ENCODE measurements at places on chromosomes 12 and 14.

DNA sequence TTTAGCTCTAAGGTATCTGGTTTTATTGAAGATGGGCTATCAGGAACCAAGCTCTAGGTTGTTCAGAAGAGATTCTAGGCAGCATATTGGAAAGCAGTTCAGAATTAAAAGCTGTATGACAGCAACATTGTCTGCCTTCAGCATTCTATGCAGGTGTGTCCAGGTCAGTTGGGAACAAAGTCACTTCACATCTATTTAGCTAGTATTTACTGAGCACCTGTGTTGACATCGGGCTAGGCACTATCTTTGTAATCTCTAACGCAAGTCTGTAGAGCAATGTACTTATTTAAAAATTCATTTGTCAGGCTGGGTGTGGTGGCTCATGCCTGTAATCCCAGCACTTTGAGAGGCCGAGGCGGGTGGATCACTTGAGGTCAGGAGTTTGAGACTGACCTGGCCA is 6.8 kb upstream of the EID3 start:
- no peaks in the 10 kb centered on the region for H3K27me3 ChIP-seq
- peaks cover 93% of the 10 kb centered on the region for H3K4me1 ChIP-seq
- H3K36me3 ChIP-seq, result peaks cover 26% of the 10 kb centered on the region
- no peak overlapping the region for H3K4me3 ChIP-seq
- no peak overlapping the region for H3K27ac ChIP-seq

- H3K4me1 ChIP-seq, result no peaks in the 10 kb centered on the region
- no peak overlapping the region for H3K4me3 ChIP-seq
- H3K36me3 ChIP-seq, result peaks cover 10% of the 10 kb centered on the region
- no peak overlapping the region for H3K27ac ChIP-seq
These were observed 18.5 kb downstream of the PPP2R5E start for GRCh38 chr14:63524537-63525155.

DNA sequence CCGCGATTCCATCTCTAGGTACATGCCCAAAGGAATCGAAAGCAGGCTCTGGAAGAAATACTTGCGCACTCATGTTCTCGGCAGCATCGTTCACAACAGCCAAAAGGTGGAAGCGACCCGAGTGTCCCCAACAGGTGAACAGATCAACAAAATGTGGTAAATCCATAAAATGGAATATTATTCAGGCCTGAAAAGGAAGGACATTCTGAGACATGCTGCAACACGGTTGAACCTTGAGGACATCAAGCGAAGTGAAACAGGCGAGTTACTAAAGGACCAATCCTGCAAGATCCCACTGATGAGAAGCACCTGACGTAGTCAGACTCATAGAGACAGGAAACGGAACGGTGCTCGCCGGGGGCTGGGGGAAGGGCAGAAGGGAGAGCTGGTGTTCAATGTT is 17.5 kb upstream of the DIO3 start:
- H3K4me3 ChIP-seq, result no peak overlapping the region
- no peak overlapping the region for H3K27ac ChIP-seq
- H3K27me3 ChIP-seq, result no peaks in the 10 kb centered on the region
- no peaks in the 10 kb centered on the region for H3K36me3 ChIP-seq
- no peak for DNase-seq

- no peak for DNase-seq
- H3K27me3 ChIP-seq, result no peaks in the 10 kb centered on the region
- no peaks in the 10 kb centered on the region for H3K36me3 ChIP-seq
- H3K4me1 ChIP-seq, result peaks cover 16% of the 10 kb centered on the region
- no peak overlapping the region for H3K27ac ChIP-seq
These were observed 45.3 kb upstream of the MTERF2 start for GRCh38 chr12:107032266-107032665.

GRCh38 chr12:47028981-47029708 is 50.3 kb upstream of the PCED1B start:
- no peaks in the 10 kb centered on the region for H3K27me3 ChIP-seq
- H3K4me1 ChIP-seq, result no peaks in the 10 kb centered on the region
- no peak overlapping the region for H3K4me3 ChIP-seq
- H3K27ac ChIP-seq, result no peak overlapping the region
- no peaks in the 10 kb centered on the region for H3K36me3 ChIP-seq
- DNase-seq, result no peak

DNA sequence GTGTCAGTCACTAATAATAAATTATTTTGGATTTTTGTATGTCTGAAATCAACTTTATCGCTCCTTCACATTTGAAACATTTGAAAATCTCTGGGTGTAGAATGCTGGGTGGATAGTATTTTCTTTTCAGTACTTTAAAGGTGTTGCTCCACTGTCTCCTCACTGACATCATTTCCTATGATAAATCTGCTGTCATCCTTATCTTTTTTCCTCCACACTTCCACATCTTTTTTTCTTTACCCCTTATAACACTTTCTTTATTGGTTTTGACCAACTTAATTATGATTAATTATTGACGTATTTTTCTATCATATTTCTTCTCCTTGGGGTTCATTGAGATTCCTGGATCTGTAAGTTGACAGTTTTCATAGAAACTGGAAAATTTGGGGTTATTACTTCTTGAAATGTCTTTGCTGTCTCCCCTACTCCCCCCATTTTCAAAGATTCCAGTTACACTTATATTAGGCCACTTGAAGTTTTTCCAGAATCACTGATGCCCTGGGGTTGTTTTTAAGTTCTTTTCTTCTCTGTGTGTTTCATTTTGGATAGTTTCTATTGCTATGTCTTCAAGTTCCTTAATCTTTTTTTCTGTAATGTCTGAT is 177.5 kb upstream of the DIO3 start:
- no peaks in the 10 kb centered on the region for H3K27me3 ChIP-seq
- no peaks in the 10 kb centered on the region for H3K4me1 ChIP-seq
- no peaks in the 10 kb centered on the region for H3K36me3 ChIP-seq
- H3K4me3 ChIP-seq, result no peak overlapping the region

GRCh38 chr12:115588131-115588530 is 689.4 kb downstream of the MED13L start:
- DNase-seq, result no peak
- no peaks in the 10 kb centered on the region for H3K4me1 ChIP-seq
- H3K27me3 ChIP-seq, result no peaks in the 10 kb centered on the region
- no peaks in the 10 kb centered on the region for H3K36me3 ChIP-seq

- no peaks in the 10 kb centered on the region for H3K27me3 ChIP-seq
- H3K27ac ChIP-seq, result no peak overlapping the region
- H3K4me3 ChIP-seq, result no peak overlapping the region
- no peaks in the 10 kb centered on the region for H3K36me3 ChIP-seq
- H3K4me1 ChIP-seq, result no peaks in the 10 kb centered on the region
These were observed 34.7 kb upstream of the NUAK1 start for GRCh38 chr12:106173442-106173841.

DNA sequence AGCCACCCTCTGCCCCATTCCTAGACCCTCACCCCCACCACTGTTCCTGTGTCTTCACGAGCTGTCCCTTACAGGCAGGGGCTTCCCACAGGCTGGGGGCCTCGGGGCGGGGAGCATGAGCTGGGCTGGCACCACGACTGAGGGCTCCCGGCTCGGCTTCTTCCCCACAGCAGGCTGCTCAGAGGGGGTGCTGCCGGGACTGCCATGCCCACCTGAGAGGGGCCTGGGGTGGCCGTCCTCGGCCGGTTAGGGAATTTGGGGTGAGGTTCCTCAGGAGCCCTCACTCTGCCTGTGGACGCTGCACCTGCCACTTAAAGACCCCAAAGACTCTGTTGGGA is 6.8 kb downstream of the SLC25A47 start:
- no peak overlapping the region for H3K27ac ChIP-seq
- H3K4me1 ChIP-seq, result peaks cover 13% of the 10 kb centered on the region
- no peak overlapping the region for H3K4me3 ChIP-seq

- no peak overlapping the region for H3K4me3 ChIP-seq
- H3K36me3 ChIP-seq, result no peaks in the 10 kb centered on the region
- no peaks in the 10 kb centered on the region for H3K27me3 ChIP-seq
These were observed 140.3 kb downstream of the SLC6A15 start for GRCh38 chr12:84772281-84772680.

DNA sequence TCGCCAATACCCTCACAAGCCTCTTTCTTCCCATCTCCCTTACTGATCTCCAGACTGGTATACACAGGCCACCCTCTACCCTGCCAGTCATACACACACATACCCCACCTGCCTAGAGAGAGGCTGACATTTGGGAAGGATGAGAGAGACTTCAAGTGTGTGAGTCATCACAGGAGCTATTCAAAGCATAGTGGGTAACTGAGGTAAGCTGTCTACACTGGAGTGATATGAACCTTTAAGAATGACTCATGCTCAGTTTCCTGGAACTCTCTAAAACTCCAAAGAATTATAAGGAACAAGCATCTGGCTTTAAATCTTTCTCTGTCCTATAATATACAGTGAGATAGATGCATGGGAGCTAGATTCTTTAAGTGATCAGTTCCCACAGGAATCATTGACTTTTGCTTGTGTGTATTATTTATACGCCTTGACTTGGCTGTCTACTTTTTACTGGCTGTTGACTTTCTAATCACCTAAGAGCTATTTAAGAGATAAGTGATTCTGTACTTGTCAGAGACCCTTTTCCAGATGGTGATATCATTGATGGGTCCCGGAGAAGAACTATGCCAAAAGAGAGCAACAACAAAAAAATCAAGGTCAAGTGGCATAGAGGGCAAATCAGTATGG is 5.8 kb downstream of the IGF1 start:
- H3K27ac ChIP-seq, result no peak overlapping the region
- no peak overlapping the region for H3K4me3 ChIP-seq
- no peaks in the 10 kb centered on the region for H3K36me3 ChIP-seq
- no peak for DNase-seq
- H3K27me3 ChIP-seq, result no peaks in the 10 kb centered on the region

GRCh38 chr12:120015313-120015712 is 26.3 kb downstream of the BICDL1 start:
- DNase-seq, result no peak
- no peak overlapping the region for H3K4me3 ChIP-seq
- H3K27ac ChIP-seq, result no peak overlapping the region

- no peak for DNase-seq
- H3K4me3 ChIP-seq, result no peak overlapping the region
- peaks cover 20% of the 10 kb centered on the region for H3K36me3 ChIP-seq
- H3K4me1 ChIP-seq, result no peaks in the 10 kb centered on the region
- no peaks in the 10 kb centered on the region for H3K27me3 ChIP-seq
These were observed 24.3 kb downstream of the GEMIN2 start for GRCh38 chr14:39138440-39138839.

- no peak overlapping the region for H3K27ac ChIP-seq
- H3K4me1 ChIP-seq, result peaks cover 12% of the 10 kb centered on the region
- H3K4me3 ChIP-seq, result no peak overlapping the region
- H3K27me3 ChIP-seq, result no peaks in the 10 kb centered on the region
- DNase-seq, result no peak
- H3K36me3 ChIP-seq, result no peaks in the 10 kb centered on the region
These were observed 105.9 kb upstream of the ETV6 start for GRCh38 chr12:11543457-11544158.

GRCh38 chr14:51512316-51512715 is 139.4 kb upstream of the FRMD6 start:
- H3K4me3 ChIP-seq, result no peak overlapping the region
- H3K27ac ChIP-seq, result no peak overlapping the region
- no peaks in the 10 kb centered on the region for H3K36me3 ChIP-seq
- DNase-seq, result no peak
- no peaks in the 10 kb centered on the region for H3K27me3 ChIP-seq

DNA sequence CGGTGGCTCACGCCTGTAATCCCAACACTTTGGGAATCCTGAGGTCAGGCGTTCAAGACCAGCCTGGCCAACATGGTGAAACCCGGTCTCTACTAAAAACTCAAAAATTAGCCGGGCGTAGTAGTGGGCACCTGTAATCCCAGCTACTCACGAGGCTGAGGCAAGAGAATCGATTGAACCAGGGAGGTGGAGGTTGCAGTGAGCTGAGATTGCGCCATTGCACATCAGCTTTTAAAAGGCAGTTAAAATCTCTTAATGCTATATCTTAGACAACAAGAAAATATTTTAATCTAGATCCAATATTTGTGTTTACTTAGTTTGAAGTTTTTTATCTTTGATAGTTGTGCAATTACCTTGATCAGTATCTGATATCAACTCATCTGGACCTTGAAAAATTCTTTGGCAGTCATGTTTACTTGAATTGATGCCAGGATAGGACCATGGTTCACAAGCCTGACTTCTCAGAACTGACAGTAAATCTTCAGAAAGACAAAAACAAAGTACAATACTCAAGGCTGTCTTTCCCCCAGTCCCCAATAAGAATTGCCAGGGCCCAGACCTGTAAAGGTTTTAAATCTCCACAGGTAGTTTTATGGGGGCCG is 135.0 kb upstream of the AEBP2 start:
- DNase-seq, result no peak

DNA sequence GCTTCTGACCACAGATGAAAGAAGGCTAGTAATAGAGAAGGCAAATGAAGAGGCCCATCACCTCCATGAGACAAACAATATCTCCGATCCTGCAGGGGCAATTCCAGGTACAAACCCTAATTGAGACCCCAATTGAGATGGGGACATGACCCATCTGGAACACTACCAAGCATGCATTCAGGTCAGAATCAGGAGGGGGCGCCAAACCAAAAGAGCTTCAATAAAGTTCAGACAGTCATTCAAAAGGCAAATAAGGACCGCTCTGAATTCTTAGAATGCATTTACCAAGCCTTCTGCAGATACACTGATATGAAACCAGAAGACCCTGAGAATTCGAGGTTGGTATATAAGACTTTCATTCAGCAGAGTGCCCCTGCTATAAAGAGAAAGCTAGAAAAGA is 10.2 kb upstream of the EDDM3B start:
- H3K27me3 ChIP-seq, result no peaks in the 10 kb centered on the region
- no peak for DNase-seq
- no peak overlapping the region for H3K27ac ChIP-seq
- H3K4me3 ChIP-seq, result no peak overlapping the region

- DNase-seq, result no peak
- H3K36me3 ChIP-seq, result no peaks in the 10 kb centered on the region
- no peaks in the 10 kb centered on the region for H3K4me1 ChIP-seq
These were observed 80.4 kb downstream of the PTCSC3 start for GRCh38 chr14:36096090-36096489.

DNA sequence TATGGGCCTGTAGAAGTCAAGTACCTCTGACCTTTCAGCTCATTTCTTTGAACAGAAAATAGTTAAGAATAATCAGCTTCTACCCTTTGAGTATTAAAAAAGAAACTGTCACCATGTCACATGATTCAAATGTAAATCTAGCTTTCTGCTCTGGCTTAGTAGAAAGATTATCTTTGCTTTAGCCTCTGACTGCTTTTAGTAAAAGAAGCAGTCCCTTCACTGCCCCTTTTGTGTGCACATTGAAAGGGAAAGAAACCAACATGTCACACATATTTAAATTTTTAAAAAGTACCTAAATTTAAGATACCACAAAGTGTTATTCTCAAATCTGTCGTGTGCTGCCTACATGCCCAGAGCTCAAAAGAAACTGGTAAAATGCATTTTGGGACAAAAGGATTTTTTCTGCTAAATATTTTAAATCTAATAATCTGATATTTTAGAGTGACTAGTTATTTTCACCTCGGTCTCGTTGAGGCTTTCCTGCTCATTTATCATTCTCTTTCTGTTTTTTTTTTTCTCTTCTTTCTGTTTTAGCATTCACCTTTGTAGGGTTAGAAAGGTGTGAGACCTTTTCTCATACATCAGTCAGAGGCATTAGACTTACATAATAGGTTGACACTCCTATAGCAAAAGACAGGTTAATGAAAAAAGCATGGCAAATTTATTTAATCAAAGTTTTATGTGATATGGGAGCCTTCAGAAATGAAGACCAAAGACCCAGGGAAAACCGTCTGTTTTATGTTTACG is 41.3 kb downstream of the SLC16A7 start:
- no peak for DNase-seq
- H3K36me3 ChIP-seq, result no peaks in the 10 kb centered on the region
- H3K27me3 ChIP-seq, result no peaks in the 10 kb centered on the region
- no peak overlapping the region for H3K4me3 ChIP-seq

GRCh38 chr14:94568186-94568585 is 6.9 kb downstream of the SERPINA4 start:
- DNase-seq, result no peak
- no peaks in the 10 kb centered on the region for H3K27me3 ChIP-seq
- H3K27ac ChIP-seq, result no peak overlapping the region
- no peaks in the 10 kb centered on the region for H3K36me3 ChIP-seq
- H3K4me1 ChIP-seq, result peaks cover 12% of the 10 kb centered on the region
